ENCODE measurements at places on chromosomes 16 and 17.
A peak's percentile ranks its signal among the peaks of the same experiment; 100 is the strongest.

GRCh38 chr16:88936556-88937205, 40.3 kb downstream of the CBFA2T3 start:
- DNase-seq: no peak

- DNase-seq: no peak
Measured at GRCh38 chr17:8393470-8394231, 4.0 kb downstream of the RNF222 start.

- DNase-seq: no peak
Measured at GRCh38 chr17:60139438-60140285, 10.1 kb upstream of the CA4 start.

GRCh38 chr16:48914070-48914469, 304.1 kb upstream of the N4BP1 start:
- DNase-seq: no peak

DNA sequence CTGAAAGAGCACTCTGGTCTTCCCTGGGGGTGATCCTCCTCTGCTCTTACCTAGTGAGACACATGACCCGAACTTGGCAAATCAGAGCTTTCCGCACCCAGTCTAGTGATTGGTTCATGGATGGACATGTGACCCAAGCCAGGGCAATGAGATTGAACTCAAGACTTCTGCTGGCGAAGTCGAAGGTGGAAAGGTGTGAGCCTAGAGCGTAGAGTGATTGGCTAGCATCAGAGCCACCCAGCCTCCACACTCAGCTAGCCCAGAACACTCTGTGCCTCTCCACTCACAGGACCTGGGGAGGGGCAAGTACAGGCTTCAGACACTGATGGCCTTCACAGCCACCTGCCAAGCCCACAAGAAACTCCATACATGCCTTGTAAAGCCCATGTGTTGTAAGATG, 17.6 kb downstream of the ATPAF2 start:
- no peak for DNase-seq

- no peak for DNase-seq
Measured at GRCh38 chr17:78294356-78294755, 62.9 kb downstream of the TMEM235 start.

DNA sequence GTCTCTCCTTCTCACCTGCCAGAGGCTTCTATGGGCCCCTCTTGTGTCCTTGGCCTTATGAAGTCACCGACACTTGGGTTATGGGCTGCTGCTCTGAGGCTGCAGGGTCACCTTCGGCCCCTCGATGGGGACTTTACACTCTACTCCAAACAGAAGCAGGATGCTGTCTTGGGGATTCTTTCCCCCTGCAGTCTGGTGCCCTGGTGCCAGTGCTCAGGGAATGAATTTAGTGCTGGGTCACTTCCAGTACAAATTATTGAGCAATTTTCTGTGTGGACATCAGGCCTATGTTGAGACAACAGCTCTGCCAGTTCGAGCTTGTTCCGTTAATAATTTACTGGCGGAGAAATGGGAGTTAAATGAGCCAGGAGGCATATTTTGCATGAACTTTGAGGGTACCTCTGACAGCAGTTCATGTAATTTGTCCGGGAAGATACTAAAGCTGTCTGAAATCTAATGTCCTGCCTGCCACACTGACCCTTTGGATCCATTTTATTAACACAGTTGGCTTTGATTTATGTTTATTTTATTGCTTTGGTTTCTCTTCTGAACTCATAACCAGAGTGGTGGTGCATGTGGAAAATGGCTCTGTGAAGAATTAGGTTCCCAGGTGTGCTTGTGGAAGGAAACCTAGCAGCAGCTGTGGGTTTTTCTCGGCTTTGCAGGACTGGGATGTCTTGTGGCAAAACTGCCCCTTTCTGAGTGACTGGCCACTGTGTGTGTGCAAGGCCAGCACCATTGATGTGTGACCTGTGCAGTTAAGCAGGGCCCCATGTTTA, 34.1 kb upstream of the DHX8 start:
- DNase-seq: no peak

- DNase-seq: no peak
Measured at GRCh38 chr17:78359321-78359996, 418 bp downstream of the SOCS3 start.

GRCh38 chr17:37168731-37169353, 206.9 kb upstream of the C17orf78 start:
- DNase-seq: no peak

GRCh38 chr17:50634224-50634914, at the start of gene ABCC3:
TSS of gene ABCC3 (plus strand) at chr17:50634881. CDS start at chr17:50634937, 56 bp downstream.
- no peak for DNase-seq

DNA sequence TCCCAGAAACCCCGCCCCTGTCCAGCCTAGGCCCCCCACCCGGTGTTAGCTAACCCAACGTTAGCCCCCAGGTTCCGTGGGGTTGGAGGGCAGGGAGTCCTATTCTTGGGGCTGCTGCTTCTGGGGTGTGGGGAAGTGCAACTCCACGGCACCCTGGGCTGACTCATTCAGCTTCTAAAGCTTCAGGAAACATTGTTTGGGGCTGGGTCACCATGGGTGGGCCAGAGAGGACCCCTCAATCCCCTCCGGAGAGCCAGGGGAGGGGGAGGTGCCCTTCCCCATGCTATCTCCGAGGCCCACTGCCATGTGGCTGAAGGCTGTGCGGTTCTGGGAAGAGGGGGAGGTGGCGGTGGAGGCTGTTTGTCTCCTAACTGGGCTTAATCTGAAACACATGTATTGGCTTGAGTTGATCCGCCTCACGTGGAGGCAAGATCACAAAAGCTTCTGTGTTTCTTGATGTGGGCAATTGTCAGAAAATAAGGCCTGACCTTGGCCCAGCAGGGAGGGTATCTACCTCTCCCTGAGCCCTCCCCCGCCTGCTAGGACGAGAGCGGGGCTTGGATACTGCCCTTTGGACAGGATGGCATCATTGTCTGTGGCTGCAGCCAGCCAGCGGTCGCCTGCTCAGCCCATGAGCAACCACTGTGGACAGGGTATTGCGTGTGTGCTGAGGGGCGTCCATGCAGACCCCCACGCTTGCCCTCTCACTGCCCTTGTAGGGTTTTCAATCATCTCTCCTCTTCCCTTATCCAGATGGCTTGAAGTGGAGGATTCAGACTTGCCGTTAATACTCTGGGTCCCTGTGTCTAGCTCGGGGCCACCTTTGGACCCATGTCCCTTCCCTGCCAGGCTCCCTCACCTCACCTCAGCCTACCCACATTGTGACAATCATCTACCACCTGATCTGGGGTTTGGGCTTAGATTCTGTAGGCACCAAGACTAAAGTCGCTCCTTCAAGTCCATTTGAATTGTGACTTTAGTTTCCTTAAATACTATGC, 1.3 kb downstream of the SERPINF1 start:
- DNase-seq: no peak

DNA sequence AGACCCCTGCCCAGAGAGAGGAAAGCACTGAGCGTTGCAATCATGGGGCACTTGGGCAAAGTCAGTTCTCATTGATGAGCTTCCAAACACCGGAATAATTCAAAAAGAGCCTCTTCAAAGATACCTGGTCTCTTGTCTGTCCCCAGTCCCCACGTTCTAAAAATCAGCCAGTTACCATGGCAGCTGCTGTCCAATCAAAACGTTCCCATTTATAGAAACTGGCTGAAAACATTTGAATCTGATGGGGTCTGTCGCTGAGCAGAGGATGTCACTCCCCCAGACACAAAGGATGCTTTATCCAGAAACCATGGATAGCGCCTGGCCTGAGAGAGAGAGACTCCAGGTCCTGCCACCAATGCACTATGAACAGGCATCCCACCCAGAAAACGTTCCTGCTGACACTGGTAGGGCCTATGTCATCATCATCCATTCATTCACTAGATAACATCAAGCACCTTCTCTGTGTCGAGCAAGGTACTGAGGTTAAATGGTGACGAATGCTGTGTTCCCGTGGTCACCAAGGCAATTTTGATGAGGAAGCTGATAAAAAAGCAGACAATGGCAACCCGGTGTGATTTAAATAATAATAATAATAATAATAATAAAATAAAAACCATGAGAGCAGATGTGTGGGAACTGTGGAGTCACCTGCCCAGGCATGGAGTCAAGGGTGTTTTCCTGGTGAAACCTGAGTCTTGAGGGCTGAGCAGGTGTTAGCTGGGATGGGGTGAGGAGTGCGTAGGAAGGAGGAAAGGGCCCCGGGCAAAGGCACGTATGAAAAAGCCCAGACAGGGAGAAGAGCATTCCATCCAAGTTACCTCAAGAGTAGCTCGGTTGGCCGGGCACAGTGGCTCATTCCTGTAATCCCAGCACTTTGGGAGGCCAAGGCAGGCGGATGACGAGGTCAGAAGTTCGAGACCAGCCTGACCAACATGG, 19.0 kb upstream of the CALB2 start:
- DNase-seq: peak; percentile 44

DNA sequence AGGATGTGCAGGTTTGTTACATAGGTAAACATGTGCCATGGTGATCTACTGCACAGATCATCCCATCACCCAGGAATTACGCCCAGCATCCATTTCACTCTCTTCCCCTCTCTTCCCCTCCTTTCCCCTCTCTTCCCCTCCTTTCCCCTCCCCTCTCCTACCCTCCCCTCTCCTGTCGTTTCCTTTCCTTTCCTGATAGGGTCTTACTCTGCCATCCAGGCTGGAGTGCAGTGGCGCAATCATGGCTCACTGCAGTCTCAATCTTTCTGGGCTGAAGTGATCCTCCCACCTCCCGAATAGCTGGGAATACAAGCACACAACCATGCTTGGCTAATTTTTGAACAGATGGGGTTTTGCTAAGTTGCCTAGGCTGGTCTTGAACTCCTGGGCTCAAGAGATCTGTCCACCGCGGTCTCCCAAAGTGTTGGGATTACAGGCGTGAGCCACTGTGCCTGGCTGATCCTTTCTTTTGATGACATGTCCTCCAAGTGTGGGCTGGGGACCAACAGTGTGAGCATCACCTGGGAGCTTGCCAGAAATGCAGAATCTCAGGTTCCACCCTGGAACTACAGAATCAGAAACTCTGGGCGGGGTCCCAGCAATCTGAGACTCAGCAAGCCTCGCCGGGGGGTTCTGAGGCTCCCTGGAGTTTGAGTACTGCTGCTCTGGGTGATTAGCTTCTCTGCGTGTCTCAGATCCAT, 10.8 kb downstream of the ATP2C2 start:
- no peak for DNase-seq

DNA sequence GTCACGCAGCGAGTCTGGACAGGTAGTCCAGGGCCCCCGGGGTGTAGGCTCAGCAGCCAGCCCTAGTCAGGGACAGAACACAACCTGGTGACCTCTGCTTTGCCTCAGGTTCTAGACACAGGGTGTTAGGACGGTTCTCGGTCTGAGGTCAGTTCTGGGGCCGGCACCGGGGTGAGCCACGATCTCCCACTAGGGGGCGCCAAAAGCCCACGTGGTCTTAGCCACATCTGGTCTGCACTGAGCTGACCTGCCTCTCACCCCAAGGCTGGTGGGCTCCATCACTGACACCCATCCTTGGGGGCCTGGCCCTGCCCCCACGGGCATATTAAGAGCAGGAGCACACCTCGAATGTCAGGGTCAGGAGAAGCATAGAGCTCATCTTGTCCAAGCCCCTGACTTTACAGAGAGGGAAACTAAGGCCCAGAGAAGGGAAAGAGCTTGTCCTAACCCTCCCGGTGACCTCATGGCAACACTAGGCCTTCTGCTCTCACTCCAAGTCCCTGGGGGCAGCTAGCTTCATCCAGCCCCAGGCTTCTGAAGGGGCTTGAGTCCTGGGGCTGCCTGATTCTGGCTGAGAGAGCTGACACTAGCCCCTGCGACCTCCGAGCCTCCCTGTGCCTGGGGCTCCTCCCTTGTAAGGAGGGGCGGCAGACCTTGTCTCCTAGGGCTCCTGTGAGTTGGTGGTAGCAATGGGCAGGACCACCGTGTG, 9.0 kb downstream of the SLC5A10 start:
- no peak for DNase-seq

DNA sequence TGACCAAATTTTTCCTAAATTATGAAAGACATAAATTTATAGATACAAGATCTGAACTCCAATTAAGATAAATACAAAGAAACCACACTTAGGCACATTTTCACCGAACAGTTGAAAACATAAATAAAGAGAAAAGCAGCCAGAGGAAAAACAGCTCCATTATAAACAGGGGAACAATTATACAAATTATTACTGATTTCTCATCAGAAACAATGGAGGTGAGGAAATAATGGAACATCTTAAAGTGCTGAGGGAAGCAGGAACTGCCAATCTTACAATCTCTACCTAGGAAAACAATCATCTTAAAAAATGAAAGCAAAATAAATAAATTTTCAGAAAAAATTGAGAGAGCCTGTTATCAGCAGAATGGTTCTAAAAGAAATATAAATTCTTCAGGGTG, 234.4 kb upstream of the PMFBP1 start:
- no peak for DNase-seq

DNA sequence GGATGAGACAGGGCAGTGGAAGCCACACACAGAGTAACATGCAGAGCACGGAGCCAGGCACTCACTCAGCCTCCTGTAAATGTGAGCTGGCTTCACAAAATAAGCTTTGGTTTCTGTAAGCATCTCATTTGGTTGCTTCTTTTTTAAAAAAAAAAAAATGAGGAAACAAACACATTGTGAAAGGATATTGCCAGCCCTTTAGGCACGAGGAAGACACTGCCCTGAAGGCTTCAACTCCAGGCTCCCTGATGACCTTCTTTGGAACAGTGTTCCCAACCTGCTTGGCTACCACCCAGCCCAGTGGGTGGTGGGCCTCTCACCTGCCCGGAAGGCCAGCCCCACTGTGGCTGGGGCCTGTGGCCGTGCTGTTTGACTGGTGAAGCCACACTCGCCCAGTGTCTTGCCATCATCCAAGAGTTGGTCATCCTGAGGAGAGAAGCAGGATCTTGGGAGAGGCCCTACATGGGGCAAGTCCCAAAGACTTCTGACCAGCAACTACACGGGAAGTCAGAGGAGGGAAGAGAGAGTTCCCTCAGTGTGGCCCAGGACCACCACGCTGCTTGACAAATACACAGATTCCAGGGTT, 1.9 kb downstream of the ELOB start:
- no peak for DNase-seq

- DNase-seq: no peak
Measured at GRCh38 chr17:34623856-34624766, 44.7 kb downstream of the TMEM132E start.

- peak; percentile 60 for DNase-seq
Measured at GRCh38 chr16:80739523-80739922, 64.9 kb downstream of the CDYL2 start.

DNA sequence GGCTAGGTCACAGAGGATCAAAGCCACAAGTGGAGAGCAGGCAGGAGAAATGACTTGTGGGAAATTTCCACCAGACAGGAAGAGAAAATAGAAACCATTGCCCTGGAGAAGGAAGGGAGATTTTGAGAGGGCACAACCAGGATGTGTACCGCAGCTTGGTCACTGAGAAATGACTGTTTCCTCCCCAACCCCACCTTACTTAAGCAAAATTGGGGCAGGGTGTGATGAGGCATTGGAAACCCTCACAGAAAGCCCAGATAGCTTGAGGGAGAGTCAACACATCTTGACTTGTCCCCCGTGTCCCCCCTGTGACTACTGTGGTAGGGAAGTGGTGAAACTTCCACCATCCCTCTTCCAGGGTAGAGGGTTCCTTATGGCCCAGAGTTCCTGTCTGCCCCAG, 113.5 kb upstream of the FAM20A start:
- DNase-seq: no peak
